ENCODE measurements at places on chromosomes 6 and 20. TPM values are rescaled to one million over a fixed set of nuclear protein-coding genes. Genes with fewer than 3 reads are reported as not detected.

Gene TREML1
- 1.0 TPM for total RNA-seq

Gene ZNF831
- 1.9 TPM for total RNA-seq

Gene MYBL2
- total RNA-seq: 1.3 TPM

Gene NKX2-4
- not detected for total RNA-seq

Gene GINM1
- total RNA-seq: 58.9 TPM

Gene LY6G6C
- total RNA-seq: not detected

Gene MUC21
- not detected for total RNA-seq

DNA sequence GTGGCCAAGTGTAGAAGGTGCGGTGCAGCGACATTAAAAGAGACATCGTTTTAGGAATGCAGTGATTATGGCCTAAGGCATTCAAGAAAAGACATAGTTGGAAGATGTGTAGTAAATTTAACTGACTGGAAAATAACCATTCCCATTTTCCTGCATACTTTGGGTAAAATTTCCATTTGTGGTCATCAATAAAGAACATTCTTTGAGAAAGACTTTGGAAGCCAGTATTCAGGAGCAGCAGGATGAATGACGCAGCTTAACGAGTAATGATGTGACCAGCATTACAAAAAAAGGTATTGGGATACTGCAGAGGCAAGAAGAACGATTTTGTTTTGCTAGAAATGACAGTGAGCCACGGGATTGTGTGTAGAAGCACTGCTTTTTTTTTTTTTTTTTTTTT is 7.0 kb upstream of the RWDD1 start:
- H3K27ac ChIP-seq: no peak overlapping the region
- H3K27me3 ChIP-seq: no peaks in the 10 kb centered on the region
- H3K36me3 ChIP-seq: no peaks in the 10 kb centered on the region
- H3K4me1 ChIP-seq: peaks cover 3% of the 10 kb centered on the region

DNA sequence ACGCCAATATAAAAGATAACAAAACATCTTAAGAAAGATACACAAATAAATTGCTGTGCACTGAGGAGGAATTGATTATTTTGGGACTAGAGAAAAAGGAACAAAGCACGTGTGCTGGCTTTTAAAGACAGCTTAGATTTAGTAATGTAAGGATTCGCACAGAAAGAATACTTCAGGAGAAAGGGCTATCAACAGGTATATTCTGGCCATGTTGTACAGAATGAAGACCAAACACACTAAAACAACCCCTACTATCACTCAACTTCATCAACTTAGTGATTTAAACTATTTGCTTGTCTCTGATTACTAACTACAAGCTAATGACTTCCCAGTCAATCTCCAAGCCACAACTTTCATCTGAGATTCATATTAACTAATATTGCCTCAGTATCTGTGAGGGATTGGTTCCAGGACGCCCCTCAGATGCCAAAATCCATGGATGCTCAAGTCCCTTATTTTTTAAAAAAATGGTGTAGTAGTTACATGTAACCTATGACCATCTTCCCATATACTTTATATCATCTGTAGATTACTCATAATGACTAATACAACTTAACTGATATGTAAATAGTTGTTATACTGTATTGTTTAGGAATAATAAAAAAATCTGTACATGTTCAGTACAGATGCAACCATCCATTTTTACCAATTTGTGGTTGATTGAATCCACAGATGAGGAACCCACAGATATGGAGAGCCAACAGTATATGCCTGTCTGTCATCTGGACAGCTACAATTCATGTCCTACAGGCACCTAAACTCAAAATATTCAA is 4.5 kb downstream of the DEK start:
- H3K27me3 ChIP-seq: no peaks in the 10 kb centered on the region
- peaks cover 20% of the 10 kb centered on the region for H3K36me3 ChIP-seq
- peaks cover 9% of the 10 kb centered on the region for H3K4me1 ChIP-seq
- H3K4me3 ChIP-seq: no peak overlapping the region
- DNase-seq: no peak

- no peak overlapping the region for H3K4me3 ChIP-seq
- no peaks in the 10 kb centered on the region for H3K36me3 ChIP-seq
- H3K4me1 ChIP-seq: no peaks in the 10 kb centered on the region
- no peaks in the 10 kb centered on the region for H3K27me3 ChIP-seq
- no peak overlapping the region for H3K27ac ChIP-seq
These were observed 142.1 kb upstream of the CST7 start for GRCh38 chr20:24806705-24807676.

DNA sequence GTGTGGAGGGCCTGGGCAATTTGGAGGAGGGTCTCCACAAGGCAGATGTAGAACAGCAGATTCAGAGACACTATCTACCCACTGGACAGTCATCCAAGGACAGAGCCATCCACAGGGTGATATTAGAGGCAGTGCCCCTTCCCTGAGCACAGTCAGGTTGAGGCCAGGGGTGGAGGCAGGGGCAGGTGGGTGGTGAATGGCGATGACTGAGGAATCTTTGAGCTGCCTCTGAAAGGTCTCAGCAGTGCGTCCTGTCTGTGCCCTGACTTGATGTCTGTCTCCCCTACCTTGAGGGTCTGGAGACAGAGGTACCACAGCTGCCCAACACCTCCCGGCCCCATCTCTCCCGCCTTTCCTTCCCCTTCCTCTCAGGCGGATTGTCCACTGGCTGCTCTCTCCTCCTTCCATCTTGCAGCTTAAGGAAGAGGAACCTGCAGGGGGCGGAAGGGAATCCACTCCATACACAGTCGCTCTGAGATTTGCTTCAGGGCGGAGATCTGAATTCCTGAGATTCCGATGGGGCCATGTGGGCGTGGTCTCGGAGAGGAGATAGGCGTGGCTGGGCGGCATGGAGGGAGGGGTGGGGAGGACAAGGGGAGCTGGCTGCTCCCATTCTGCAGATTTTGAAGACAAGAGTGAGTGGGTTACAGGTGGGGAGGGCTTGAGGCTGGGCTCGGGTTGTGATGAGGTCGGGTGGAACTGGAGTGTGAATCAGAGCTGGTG is 1.7 kb downstream of the MUCL3 start:
- H3K27ac ChIP-seq: no peak overlapping the region
- no peak overlapping the region for H3K4me3 ChIP-seq
- no peaks in the 10 kb centered on the region for H3K4me1 ChIP-seq
- no peaks in the 10 kb centered on the region for H3K27me3 ChIP-seq

- no peaks in the 10 kb centered on the region for H3K4me1 ChIP-seq
- no peaks in the 10 kb centered on the region for H3K36me3 ChIP-seq
- H3K27ac ChIP-seq: no peak overlapping the region
- no peaks in the 10 kb centered on the region for H3K27me3 ChIP-seq
- peak; percentile 80 for DNase-seq
These were observed 72.7 kb downstream of the SOX4 start for GRCh38 chr6:21666201-21666691.

DNA sequence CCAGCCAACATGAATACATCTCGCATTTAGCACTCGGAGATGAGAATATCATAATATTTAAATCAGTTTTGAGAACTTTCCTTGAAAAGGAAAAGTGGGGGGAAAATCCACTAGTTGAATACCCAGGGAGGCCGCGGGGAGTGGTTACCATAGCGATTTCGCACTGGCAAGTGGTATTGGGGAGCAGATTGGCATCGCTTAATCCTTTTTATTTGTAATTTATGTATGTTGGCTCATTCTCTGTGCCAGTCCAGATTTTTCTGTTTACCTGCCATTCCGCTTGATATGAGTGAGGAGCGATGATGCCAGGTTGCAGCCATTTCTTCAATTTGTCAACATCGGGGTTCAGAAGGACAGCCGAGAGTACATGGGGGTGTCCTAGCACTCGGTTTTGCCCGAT is 291.8 kb downstream of the ZNF217 start:
- H3K4me3 ChIP-seq: no peak overlapping the region
- no peak for DNase-seq
- no peak overlapping the region for H3K27ac ChIP-seq
- no peaks in the 10 kb centered on the region for H3K36me3 ChIP-seq
- no peaks in the 10 kb centered on the region for H3K4me1 ChIP-seq

GRCh38 chr20:22762576-22763256 is 178.3 kb upstream of the FOXA2 start:
- H3K4me3 ChIP-seq: no peak overlapping the region
- no peak for DNase-seq
- peak overlapping the region; percentile 56 for H3K27ac ChIP-seq
- no peaks in the 10 kb centered on the region for H3K36me3 ChIP-seq
- no peaks in the 10 kb centered on the region for H3K27me3 ChIP-seq

DNA sequence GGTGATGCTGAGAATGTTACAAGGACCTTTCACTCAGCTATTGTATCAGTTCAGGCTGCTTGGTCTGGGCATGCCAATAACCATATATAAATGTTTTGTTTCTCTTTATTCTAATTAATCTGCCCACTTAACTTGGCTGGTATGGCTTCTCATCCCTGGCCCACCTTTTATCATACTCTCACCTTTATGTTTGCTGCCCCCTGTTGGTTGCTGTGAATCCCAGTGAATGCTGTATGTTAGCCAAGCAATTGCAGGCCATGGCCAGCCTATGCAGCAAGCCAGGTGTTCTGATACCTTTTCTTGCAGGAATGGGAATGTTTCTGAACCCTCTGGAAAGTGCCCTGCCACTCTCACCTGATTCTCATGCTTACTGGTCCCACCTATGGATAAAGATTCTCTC is 54.6 kb downstream of the PCSK2 start:
- H3K4me1 ChIP-seq: no peaks in the 10 kb centered on the region
- no peaks in the 10 kb centered on the region for H3K36me3 ChIP-seq
- H3K27me3 ChIP-seq: no peaks in the 10 kb centered on the region
- no peak overlapping the region for H3K4me3 ChIP-seq
- H3K27ac ChIP-seq: no peak overlapping the region
- DNase-seq: peak; percentile 24

DNA sequence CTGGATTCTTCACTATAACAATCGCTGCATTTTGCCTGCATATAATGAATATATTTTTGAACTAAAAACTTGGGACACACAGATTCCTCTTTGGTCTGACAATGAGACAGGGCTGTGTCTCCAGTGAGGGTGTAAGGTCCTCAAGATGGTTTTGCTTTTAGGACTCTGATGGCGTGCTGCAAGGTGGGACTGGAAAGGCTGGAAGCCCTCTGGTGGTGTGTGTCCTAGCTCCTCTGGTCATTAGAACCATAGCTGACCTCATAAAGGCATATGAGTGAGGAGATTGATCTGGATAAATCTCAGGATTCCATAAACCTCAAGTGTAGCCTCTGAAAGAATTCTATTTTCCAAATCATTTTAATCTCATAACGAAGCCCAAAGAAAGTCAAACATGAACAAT is 108.4 kb upstream of the ASF1A start:
- DNase-seq: no peak
- H3K36me3 ChIP-seq: no peaks in the 10 kb centered on the region
- no peaks in the 10 kb centered on the region for H3K27me3 ChIP-seq
- no peak overlapping the region for H3K4me3 ChIP-seq
- no peak overlapping the region for H3K27ac ChIP-seq

DNA sequence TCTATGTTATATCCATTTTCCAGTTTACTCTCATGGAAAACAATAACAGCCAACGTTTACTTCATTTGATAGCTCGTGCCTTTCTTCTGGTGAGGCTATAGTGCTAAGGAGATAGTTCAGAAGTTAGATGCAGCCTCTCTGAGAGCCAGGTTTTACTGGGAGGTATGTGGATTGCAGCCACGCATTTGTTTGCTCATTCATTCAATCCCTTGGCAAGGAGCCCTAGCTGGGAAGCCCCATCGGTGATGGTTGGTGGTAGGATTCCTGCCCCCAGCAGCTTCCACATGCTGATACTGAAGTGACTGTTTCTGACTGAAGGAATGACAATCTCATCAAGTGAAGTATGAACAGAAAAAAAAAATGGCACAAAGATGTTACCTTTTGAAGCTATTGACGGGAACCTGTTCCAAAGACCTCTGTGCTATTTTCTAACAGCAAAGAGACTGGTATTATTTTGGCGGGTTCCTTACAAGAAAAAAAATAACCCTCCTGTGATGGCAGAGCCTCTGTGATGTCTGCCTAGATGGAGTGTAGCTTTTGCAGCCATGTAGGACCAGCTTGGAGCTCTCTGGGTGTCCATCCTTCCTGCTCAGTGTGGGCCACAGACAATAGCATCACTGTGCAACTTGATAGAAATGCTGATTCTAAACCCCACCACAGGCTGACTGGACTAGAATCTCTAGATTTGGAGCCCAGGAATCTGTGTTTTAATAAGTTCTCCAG is 30.6 kb downstream of the SNAP25 start:
- DNase-seq: no peak
- H3K4me3 ChIP-seq: no peak overlapping the region
- H3K27ac ChIP-seq: no peak overlapping the region
- no peaks in the 10 kb centered on the region for H3K27me3 ChIP-seq
- H3K36me3 ChIP-seq: no peaks in the 10 kb centered on the region

GRCh38 chr20:19727251-19727847 is 30.7 kb upstream of the RIN2 start:
- H3K4me3 ChIP-seq: no peak overlapping the region
- H3K27ac ChIP-seq: no peak overlapping the region
- H3K4me1 ChIP-seq: no peaks in the 10 kb centered on the region
- no peaks in the 10 kb centered on the region for H3K36me3 ChIP-seq
- no peaks in the 10 kb centered on the region for H3K27me3 ChIP-seq

- no peaks in the 10 kb centered on the region for H3K27me3 ChIP-seq
- no peak overlapping the region for H3K4me3 ChIP-seq
- no peaks in the 10 kb centered on the region for H3K4me1 ChIP-seq
- no peak for DNase-seq
- no peak overlapping the region for H3K27ac ChIP-seq
These were observed 11.1 kb downstream of the TOX2 start for GRCh38 chr20:43925801-43926200.

- no peaks in the 10 kb centered on the region for H3K4me1 ChIP-seq
- no peaks in the 10 kb centered on the region for H3K27me3 ChIP-seq
- H3K36me3 ChIP-seq: no peaks in the 10 kb centered on the region
- H3K4me3 ChIP-seq: no peak overlapping the region
These were observed 220.6 kb downstream of the TPBG start for GRCh38 chr6:82584194-82584695.

GRCh38 chr20:14418376-14418775 is 81.0 kb upstream of the FLRT3 start:
- no peaks in the 10 kb centered on the region for H3K27me3 ChIP-seq
- H3K4me1 ChIP-seq: no peaks in the 10 kb centered on the region
- H3K4me3 ChIP-seq: no peak overlapping the region
- no peak overlapping the region for H3K27ac ChIP-seq
- H3K36me3 ChIP-seq: no peaks in the 10 kb centered on the region
- no peak for DNase-seq

- no peak overlapping the region for H3K4me3 ChIP-seq
- H3K27ac ChIP-seq: no peak overlapping the region
- no peaks in the 10 kb centered on the region for H3K4me1 ChIP-seq
- H3K36me3 ChIP-seq: no peaks in the 10 kb centered on the region
- H3K27me3 ChIP-seq: no peaks in the 10 kb centered on the region
These were observed 7.6 kb upstream of the MICA start for GRCh38 chr6:31395832-31396231.

DNA sequence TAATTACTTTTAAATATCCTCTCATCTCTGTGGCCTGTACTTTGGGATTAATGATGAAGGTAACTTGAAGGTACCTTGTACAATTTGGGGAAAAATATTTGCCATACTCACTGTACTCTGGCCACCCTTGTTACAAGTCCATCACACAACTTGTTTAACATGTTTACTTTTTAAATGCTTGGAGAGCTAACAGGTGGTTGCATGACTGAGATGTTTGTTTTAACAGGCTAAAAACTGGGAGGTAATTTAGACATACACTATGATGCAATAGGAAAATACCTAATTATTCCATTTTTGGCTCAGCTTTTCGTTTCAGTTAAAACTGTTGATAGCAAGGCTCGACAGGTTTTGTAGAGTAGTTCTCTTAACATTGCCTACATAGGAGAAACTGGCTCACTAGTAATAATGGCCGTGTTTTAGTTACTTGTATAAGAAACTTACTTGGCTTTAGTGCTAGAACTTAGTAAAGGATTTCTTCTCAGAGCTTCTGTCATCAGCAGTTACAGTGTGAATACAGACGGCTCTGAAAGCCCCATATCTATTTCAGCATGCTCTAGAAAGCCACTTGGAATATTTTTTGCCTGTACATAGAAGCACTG is 489.8 kb upstream of the SOX4 start:
- H3K27me3 ChIP-seq: no peaks in the 10 kb centered on the region
- no peak overlapping the region for H3K27ac ChIP-seq
- no peaks in the 10 kb centered on the region for H3K4me1 ChIP-seq
- no peak for DNase-seq
- no peak overlapping the region for H3K4me3 ChIP-seq
